ENCODE measurements at places on chromosomes 13 and 19.

GRCh38 chr13:49840266-49840665, 47.8 kb upstream of the KPNA3 start:
- DNase-seq = peak; percentile 31

- DNase-seq = peak; percentile 11
These were observed 17.6 kb upstream of the GSX1 start for GRCh38 chr13:27774651-27775050.

- DNase-seq = no peak
These were observed 685 bp upstream of the SUPT5H start for GRCh38 chr19:39444598-39445195.

GRCh38 chr19:50833802-50834167, 411 bp upstream of the KLK15 start:
- DNase-seq = no peak

DNA sequence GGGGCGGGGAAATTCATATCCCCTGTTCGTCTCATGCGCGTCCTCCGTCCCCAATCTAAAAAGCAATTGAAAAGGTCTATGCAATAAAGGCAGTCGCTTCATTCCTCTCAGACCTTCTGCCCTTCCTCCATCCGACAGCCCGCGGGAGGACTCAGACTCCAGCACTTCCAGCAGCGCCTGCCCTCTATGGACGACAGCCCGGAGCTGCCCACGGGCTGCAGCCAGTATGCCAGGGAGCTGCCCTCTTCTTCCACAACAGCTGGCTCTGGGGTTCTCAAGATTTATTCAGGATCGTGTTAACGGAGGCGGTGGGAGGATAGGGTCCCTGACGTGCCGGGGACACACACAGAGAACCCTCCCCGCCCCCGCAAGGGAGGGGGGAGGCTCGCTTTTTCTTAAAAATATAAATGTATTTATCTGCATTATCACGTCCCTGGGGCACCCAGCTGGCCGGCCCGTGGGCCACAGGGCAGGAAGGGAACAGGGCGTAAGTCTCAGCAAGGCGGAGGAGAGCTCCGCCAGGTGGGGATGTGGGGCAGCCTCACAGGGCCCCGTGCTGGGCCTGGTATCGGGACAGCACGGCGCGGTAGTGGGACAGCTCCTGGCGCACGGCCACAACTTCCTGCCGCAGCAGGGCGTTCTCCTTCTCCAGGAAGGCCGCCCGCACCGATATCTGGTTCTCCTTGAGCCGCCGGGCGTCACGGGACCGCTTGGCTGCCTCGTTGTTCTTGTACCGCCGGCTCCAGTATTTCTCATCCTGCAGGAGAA, 6.7 kb downstream of the DBP start:
- peak; percentile 38 for DNase-seq

DNA sequence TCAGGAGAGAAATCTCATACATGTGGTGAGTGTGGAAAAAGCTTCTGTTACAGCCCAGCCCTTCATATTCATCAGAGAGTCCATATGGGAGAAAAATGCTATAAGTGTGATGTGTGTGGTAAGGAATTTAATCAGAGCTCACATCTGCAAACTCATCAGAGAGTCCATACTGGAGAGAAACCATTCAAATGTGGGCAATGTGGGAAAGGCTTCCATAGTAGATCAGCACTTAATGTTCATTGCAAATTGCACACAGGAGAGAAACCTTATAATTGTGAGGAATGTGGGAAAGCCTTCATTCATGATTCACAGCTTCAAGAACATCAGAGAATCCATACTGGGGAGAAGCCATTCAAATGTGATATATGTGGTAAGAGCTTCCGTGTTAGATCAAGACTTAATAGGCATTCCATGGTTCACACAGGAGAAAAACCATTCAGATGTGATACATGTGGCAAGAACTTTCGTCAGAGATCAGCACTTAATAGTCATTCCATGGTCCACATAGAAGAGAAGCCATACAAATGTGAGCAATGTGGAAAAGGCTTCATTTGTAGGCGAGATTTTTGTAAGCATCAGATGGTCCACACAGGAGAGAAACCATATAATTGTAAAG, 15.2 kb downstream of the ZNF221 start:
- no peak for DNase-seq

GRCh38 chr13:98783856-98784478, 31.5 kb upstream of the SLC15A1 start:
- no peak for DNase-seq

GRCh38 chr13:80603351-80603750, 262.4 kb upstream of the SPRY2 start:
- DNase-seq = no peak

GRCh38 chr19:5466814-5467291, 11.6 kb downstream of the ZNRF4 start:
- no peak for DNase-seq

GRCh38 chr19:34431681-34432402, 3.7 kb downstream of the UBA2 start:
- DNase-seq = no peak

- no peak for DNase-seq
These were observed 1.6 kb upstream of the KANK2 start for GRCh38 chr19:11198769-11199424.

- no peak for DNase-seq
These were observed 452.7 kb downstream of the TSHZ3 start for GRCh38 chr19:30896554-30896953.

DNA sequence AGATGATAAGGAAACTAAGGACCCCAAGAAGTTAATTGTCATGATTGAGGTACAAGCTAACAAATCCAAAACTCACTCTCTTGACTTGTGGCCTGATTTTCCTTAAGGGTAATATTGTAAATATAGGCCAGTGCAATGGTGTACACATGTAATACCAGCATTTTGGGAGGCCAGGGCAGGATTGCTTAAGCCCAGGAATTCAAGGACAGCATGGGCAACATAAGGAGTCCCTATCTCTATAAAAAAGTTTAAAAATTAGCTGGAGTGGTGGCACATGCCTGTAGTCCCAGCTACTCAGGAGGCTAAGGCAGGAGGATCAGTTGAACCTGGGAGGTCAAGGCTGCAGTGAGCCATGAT, 28.7 kb upstream of the GARRE1 start:
- DNase-seq = no peak

DNA sequence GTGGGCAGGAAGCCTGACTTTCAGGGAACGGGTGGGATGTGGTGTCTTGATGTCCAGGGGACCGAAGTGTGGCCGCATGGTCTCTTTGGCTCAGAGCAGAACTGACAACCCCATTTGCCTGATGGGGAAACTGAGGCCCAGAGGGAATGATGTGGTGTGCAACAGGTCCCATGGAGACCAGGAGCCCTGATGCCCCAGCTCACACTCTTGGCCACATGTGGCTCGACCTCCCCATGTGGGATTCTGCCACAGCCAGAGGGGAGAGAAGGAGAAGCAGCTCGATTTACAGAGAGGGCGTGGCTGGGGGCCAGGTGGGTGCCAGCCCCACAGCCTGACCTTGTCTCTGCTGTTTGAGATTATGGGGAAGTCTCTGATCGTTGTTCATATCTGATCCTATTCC, 128.1 kb downstream of the TEX29 start:
- no peak for DNase-seq

DNA sequence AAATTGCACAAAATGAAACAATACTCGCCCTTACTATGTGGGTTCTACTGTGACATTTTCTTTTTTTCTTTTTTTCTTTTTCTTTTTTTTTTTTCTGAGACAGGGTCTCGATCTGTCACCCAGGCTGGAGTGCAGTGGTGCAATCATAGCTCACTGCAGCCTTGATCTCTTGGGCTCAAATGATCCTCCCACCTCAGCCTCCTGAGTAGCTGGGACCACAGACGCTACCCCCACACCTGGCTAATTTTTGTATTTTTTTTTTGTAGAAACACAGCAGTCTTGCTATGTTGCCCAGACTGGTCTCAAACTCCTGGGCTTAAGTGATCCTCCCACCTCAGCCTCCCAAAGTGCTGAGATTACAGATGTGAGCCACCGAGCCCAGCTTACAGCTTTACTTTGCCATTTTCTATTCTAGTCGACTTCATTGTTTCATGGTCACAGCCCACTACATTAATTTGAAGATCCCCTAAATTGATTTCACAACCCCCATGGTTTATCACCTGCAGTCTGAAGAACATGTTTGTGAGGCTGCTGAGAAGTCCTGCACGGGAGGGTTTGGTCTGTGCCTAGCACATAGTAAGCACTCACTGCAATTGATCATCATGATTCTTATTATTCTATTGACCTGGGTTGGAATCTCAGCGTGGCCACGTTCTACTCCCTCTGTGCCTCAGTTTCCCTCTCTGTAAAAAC, 3.8 kb downstream of the BCL3 start:
- no peak for DNase-seq

- DNase-seq = no peak
These were observed 64.9 kb downstream of the ANKRD10 start for GRCh38 chr13:110850006-110850405.

DNA sequence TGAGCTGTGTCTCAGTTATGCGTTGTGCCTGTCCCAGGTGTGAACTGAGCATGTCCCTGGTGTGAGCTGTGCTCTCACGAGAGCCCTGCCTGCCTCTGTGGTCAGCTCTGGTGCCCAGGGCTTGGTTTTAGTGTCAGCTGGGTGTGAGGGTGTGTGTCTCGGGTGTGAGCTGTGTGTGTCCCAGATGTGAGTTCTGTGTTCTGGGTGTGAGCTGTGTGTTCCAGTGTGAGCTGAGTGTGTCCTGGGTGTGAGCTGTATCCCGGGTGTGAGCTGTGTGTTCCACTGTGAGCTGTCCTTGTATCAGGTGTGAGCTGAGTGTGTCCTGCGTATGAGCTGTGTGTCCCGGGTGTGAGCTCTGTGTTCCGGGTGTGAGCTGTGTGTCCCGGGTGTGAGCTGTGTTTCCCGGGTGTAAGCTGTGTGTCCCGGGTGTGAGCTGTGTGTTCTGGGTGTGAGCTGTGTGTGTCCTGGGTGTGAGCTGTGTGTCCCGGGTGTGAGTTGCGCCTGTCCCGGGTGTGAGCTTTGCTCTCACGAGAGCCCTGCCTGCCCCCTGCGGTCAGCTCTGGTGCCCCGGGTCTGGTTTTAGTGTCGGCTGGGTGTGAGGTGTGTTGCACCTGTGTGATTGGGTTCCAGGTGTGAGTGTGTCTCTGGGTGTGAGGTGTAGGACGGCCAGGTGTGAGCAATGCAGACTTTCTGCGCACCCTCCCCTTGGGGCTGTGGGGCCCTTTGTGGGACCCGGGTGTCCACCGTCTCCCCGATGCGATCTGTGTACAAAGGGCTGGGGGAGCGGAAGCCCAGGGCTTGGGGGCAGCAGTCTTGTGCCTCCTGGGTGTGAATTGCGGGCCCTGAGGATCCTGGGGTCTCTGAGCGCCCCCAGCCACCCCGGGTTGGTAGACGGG, 7.1 kb upstream of the PEAK3 start:
- DNase-seq = no peak

GRCh38 chr19:38152461-38153379, 71.3 kb downstream of the DPF1 start:
- no peak for DNase-seq

DNA sequence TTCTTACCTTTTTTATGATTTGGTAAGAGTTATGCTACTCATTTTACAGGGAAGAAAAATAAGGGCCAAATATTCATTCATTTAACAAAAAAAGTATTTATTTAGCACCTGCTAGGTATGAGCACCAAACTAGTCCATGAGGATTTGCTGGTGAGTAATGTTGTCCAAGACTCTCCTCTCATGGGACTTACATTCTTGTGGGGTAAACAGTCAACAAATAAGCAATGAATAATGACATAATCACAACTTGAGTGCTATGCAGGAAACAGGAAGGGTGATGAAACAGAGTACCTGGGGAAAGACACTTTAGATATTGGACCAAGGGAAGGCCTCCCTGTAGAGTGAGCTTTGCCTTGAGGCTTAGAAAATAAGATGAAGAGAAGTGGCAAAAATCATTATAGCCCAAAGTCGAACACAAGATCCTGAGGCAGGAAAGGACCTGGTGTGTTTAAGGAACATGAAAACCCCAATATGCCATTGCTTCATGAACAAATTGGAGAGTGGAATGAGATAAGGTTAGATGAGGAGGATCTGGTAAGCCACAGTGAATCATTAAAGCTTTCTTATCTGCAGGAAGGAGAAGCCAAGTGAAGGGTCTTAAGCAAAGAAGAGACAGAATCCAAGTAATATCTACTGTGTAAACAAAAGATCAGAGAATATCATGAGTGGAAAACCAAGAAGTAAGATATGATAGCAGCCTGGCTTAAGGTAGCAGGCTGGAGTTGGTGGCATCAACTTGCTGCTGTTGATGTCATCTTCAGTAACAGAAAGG, 294.5 kb upstream of the NBEA start:
- DNase-seq = no peak

GRCh38 chr19:51735759-51736449, 12.1 kb upstream of the HAS1 start:
- DNase-seq = peak; percentile 98

DNA sequence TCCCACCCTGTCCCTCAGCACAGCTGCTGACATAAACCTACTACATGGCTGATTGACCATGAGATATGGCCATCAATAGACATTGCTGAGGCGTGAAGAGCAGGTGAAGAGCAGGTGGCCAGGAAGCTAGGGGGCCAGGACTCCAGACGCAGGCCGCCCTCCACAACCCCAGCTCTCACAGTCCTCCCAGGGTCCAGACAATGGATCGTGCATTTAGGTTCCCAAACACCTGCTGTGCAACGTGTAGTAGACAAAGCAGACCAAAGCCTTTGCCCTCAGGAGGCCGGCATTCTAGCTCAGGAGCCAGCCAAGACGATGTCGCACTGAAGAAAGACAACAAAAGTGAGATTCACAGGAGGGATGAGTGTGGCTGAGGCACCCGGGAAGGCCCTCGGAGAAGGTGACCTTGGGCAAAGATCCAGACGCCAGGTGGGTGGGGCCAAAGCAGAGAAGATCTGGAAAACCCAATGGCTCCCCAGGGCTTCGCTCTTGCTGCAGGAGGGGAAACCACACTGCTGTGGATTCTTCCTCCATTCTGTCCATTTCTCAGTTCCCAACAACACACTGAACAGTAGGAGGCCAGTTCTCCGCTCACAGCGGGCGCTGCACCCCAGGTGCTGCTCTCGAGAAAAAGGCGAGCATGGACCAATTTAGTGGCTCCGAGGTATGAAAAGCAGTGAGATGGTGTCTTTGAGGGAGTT, 1.4 kb downstream of the FFAR1 start:
- no peak for DNase-seq

All from inflammatory macrophage (primary cell).